Astrocyte (in vitro differentiated cells and primary cell): ENCODE measurements at places on chromosomes 4 and X. TPM values are rescaled to one million over a fixed set of nuclear protein-coding genes. Genes with fewer than 3 reads are reported as not detected.

DMD gene
- total RNA-seq: 22.2 and 25.0 TPM in 2 replicates

WDFY3 gene
- total RNA-seq: 76.6 and 89.5 TPM in 2 replicates

TMPRSS11E gene
- 0.41 TPM in 1 of 2 replicates, not detected in the other for total RNA-seq

- H3K4me1 ChIP-seq: peaks cover 5% of the 10 kb centered on the region
- H3K27me3 ChIP-seq: no peaks in the 10 kb centered on the region
- H3K4me3 ChIP-seq: no peak overlapping the region
- no peak overlapping the region for H3K27ac ChIP-seq
These were observed 36.9 kb downstream of the STARD8 start for GRCh38 chrX:68684291-68684918.
